ENCODE measurements at places on chromosomes 4 and X.

GRCh38 chr4:44425614-44426208 lies 22.9 kb downstream of the KCTD8 start:
- no peak for DNase-seq

- no peak for DNase-seq
These were observed 39.2 kb downstream of the TXLNG start for GRCh38 chrX:16825264-16826035.

GRCh38 chr4:87309625-87310024 lies 13.1 kb downstream of the HSD17B13 start:
- peak; percentile 71 for DNase-seq

DNA sequence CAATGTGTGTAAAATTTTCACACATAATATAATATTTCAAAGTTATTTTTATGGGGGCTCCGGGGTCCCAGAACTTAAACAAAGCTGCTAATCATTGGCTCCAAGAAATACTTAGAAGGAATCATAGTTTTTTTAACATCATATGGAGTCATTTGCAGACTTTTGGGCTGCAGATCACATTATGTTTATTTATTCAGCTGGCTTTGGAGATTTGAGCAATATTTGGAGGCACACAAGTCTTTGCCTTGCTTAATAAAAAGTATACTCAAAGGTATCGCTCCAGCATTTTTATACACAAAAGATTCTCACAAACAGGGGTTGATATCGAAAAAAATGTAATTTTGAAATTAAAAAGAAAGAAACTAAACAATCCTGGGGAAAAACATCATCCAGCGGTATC lies 382.5 kb upstream of the TENM3 start:
- DNase-seq: peak; percentile 60

DNA sequence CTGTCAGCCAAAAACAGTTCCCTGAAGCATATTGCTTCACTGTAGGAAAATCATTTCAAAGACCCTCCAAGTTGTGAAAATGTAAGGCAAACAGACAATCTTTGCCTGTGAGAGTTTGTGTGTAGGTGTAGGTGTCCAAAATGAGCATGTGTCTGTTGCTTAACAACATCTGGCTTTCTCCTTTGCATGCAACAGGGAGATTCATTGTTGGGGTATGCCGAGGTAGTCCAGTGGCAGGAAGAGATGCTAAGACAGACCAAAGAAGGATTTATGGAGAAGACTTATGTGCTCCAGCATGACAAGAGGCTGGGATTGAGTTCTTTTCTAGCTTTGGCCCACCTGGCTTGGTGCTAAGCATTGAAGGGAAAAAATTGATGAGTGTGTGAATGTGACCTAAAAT lies 29.8 kb upstream of the SMAD1 start:
- no peak for DNase-seq

DNA sequence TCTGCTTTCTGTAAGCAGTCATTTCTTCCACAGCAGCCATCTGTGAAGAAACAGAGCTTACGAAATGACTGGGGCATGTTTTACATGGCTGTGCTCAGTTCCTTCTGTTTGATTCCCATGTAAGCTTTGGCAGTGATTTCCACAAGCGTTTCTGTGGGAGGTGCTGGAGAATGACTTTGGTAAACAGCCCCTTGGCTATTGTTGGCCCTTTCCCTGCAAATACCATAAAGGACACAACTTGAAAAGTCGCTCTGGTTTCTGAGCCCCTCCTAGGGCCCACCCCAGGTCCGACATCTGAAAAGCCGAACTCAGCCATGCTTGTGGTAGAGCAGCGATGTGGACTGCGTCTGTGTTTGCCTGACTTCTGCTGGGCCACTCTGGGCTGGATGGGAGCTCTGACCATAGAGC lies 3.7 kb downstream of the LIMCH1 start:
- DNase-seq: no peak

DNA sequence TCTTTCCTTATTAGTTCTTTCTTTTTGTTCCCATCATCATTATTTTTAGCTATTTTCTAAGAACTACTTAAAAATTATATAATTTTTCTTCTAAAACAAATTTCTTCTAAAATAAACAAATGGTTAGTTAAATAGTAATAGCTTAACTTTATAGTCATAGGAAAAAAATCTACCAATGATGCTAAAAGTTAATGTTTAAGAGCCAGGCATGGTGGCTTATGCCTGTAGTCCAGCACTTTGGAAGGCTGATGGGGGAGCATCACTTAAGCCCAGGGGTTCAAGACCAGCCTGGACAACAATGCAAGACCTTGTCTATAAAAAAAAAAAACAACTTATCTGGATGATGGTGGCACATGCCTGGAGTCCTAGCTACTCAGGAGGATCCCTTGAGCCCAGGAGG lies 127.1 kb upstream of the ANXA3 start:
- no peak for DNase-seq

GRCh38 chr4:16765546-16765945 lies 132.9 kb downstream of the LDB2 start:
- DNase-seq: no peak

GRCh38 chrX:7269991-7270390 lies 122.0 kb upstream of the PUDP start:
- peak; percentile 32 for DNase-seq

DNA sequence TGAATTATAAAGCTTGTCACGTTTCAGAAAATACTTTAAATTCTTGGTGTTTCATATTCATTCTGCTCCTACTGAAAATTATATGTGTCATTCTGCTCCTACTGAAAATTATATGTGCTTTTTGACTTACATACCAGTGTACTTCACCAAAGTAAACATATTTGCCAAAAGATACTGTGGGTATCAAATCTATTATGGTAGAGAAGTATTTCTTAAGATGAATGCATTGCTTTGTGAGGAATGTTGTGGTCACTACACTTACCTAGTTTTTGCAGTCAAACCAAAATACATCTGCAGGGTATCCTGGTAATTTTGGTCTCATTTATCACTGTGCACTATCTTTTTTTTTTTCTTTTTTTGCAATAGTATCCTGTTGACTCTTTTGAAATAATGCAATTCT lies 287.7 kb upstream of the MAD2L1 start:
- DNase-seq: no peak

GRCh38 chr4:31148990-31149389 lies 428.8 kb downstream of the PCDH7 start:
- no peak for DNase-seq

DNA sequence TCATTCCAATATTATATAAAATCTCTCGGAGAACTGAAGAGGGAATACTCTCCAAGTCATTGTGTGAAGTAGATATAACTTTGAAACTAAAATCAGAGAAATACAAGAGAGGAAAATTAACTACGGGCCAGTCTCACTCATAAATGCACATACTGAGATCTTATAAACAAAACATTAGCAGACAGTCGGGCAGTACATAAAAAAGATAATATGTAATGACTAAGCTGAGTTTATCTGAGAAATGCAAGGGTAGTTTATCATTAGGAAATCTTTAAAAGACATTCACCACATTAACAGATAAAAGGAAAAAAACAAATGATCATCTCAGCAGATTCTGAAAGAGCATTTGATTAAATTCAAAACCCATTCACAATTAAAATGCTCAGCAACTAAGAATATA lies 116.7 kb downstream of the NYX start:
- DNase-seq: no peak

GRCh38 chr4:111454961-111455360 lies 690.3 kb upstream of the FAM241A start:
- no peak for DNase-seq

- no peak for DNase-seq
These were observed 82.9 kb upstream of the MED14 start for GRCh38 chrX:40818236-40818635.

DNA sequence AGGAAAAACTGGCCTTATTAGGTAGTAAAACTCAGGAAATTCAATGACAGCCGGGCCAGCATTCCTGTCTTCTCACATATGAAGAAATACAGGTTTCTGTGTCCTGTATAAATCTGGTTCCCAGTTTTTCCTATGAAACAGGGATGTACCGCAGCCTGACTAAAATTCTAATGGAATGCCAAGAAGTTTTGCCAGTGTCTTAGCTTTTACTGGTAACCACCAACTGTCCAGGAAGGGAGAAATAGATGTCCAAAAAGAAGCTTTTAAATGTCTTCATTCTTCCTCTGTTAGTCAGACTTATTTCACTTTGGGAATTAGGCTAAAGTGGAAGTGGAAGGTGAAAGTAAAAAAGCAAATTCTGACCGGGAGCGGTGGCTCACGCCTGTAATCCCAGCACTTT lies 108.0 kb upstream of the TBL1X start:
- peak; percentile 17 for DNase-seq

DNA sequence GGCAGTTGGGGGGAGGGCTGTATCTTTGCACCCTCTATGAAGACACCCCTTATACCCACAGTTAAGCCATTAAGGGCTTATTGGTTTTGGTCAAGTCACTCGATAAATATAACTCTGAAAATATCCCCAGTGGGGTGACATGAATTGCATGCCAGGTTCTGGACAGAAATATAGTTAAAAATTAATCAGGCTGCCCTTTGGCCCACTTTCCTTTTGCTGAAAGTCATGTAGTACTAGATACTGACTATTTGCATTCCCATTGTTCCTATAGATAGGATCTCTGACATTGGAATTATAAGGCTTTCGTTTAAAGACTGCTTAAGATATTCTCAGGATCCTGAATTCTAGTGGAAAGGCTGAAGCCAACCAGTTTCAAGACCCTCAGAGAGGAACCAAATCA lies 43.5 kb upstream of the LAMP2 start:
- DNase-seq: no peak

DNA sequence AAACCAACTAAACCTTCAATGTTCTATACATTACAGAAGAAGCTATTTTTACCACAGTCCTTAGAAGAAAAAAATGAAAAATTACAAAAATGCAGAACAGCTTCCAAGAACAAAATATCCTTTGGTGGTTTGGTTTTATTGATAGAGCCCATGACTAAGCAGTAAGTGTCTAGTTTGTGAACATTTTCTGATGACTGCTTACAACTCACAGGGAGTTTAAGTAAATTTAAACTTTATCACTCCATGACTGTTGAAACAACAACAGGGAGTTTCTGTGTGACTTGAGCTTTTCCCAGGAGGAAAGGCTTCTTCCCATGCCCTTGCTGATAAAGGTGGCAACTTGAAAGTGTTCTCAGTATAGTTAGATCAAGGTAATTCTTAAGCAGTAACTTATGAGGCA lies 2.9 kb downstream of the PF4 start:
- peak; percentile 81 for DNase-seq

- peak; percentile 21 for DNase-seq
These were observed 120.0 kb upstream of the GLRA2 start for GRCh38 chrX:14409341-14409740.

DNA sequence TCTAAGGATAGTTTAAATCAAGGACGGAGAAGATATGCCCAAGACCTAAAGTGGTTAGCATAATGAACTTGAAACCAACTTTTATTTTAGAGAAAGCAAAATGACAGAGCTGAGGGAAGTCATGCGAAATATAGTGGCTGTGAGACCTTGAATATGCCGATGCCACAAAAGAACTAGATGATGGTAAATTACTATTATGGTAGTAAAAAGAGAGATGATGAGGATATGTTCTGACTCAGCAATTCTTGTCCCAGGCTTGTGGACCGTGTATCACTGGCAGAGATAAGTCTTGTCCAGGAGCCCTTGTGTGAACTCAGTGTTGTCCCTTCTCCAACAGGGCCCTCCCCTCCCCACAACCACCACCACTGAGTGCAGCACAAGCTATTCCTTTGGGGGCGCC lies 1605.6 kb upstream of the TENM3 start:
- no peak for DNase-seq

- DNase-seq: no peak
These were observed 203.3 kb downstream of the MAPK10 start for GRCh38 chr4:86156531-86156930.

DNA sequence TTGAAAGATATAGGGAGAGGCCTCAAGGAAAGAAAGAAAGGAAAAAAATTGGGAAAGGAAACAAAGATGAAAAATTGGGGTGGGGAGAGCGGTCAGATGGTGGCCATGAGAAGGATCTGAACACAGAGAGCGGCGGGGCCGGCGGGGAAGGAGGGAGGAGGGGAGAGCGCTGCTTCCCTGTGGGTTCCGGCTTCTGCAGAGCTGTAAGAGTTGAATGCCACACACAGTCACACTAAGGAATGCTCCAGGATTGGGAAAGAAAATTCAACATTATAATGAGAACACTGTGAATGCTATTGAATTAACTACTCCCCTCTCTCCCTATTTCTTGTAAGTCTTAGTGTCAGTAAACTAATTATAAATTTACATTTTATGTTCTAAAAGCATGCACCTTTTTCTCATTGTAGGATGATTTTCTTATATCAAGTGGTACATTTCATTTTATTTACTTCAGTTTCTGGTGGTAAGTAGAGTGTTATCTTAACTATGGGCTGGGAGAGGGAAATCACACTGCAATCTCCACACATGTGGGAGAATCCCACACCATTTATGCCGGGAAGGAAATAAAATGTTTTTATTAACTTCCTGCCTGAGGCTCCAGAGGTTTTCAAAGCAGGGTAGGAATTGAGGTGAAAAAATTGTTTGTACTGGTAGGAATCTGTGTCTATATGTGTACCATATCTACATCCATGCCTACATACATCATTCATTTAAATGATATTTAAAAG lies 904 bp downstream of the F11 start:
- no peak for DNase-seq

- DNase-seq: peak; percentile 81
These were observed 91.4 kb downstream of the GABRB1 start for GRCh38 chr4:47122592-47123291.

- DNase-seq: no peak
These were observed 139.9 kb downstream of the AFAP1 start for GRCh38 chr4:7799736-7800135.

DNA sequence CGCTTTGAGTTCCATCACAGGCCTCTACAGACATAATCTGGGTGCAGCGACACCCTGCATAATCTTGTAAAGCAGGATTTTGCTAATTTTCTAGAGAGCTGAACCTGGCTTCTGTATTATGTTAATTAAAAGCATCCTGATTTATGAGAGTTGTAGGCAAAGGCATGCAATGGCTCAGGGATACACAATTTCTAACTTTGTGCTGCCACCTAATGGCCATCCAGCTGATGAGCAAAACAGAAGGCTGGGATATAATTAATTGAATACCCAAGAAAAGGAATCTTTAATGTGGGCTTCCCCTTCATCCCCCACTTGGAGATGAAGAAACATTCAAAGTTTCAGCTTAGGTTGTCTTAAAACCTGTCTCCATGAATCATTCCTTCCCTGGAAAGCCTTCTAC lies 78.1 kb downstream of the BMP15 start:
- DNase-seq: no peak

GRCh38 chrX:27964432-27964831 lies 16.8 kb downstream of the DCAF8L1 start:
- no peak for DNase-seq

GRCh38 chr4:54032558-54033135 lies 31.8 kb downstream of the CHIC2 start:
- no peak for DNase-seq

DNA sequence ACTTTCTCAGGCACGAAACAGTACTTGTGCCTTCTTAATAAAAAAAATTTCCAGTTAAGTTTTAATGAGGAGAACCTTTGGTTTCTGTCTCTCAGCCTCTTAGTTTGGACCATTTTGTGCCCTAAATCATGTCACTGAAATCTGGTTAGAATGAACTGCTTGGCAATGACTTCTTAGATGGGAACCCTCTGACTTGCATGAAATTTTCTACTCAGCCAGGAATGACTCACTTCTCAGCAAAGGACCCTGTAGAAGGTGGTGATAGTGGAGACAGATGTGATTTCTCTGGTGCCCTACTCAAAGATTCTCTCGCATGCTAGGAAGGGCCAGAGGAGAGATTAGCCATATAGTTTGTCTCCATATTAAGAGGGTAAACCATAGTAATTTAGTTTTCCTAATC lies 50.5 kb downstream of the RASL11B start:
- peak; percentile 40 for DNase-seq

- DNase-seq: no peak
These were observed 495.2 kb upstream of the IGFBP7 start for GRCh38 chr4:57605376-57605775.

GRCh38 chr4:88135356-88135663 lies 23.1 kb downstream of the ABCG2 start:
- DNase-seq: no peak

Data from LHCN-M2 (cell line).